Right ventricle myocardium inferior (tissue), 1 donor: ENCODE measurements at places on chromosomes 1 and 21. TPM values are rescaled to one million over a fixed set of nuclear protein-coding genes. Genes with fewer than 3 reads are reported as not detected.
A peak's percentile ranks its signal among the peaks of the same experiment; 100 is the strongest.

DNA sequence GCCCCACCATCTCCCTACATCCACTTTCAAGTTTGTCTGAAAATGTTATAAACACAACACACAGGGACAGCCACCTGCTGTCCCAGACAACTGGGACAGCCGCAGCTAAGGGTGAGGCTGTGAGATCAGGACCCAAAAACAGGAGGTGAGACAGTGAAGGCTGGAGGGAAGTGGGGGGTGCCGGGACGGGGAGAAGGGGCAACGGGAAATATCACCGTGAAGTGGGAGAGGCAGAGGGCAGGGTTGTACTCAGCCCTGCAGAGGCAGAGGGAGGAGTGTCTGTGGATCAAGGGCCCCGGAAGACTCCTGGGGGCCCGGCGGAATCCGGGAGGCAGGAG, 114.4 kb downstream of the CASZ1 start:
- DNase-seq = no peak

- no peak for DNase-seq
Observed at GRCh38 chr21:34812504-34813265, 143.9 kb downstream of the CLIC6 start.

- no peak for DNase-seq
Observed at GRCh38 chr1:215360758-215361157, 206.3 kb upstream of the KCTD3 start.

DNA sequence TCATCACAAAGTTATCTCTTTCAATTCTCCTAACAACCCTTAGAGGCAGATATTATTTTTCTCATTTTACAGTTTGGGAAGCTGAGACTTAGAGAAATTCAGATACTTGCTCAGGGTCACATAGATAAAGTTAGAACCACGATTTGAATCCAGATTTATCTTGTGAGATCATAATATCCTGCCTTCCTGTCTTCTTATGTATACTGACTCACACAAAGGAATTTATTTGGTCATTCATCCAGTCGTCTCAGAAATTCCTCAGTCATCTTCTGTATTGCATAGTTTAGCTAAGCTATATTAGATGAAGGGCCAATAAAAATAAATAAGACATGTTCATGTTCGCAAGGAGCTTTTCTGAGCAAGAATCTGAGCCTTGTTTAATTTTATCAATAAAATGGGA, 35.8 kb upstream of the RUNX1 start:
- DNase-seq = no peak

GRCh38 chr1:7633506-7634245, 137.4 kb upstream of the VAMP3 start:
- DNase-seq = peak; percentile 30

DNA sequence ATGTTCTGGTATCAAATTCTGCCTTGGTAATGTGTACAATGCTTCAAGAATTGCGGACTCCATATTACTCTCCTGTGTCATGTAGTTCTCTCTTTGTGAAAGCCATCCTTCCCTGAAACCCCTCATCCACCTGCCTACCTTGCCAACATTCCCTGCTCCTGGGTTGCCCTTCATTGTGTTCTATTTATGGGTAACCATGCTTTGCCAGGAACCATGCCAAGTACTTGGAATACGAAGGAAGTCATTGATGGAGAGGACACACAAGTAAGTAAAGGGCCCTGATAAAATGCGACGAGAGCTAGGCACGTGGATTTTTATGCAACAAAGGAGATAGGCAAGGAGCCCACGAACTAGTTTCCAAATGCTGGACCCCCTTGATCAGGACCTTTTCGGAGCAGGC, 300.8 kb downstream of the DISC1 start:
- no peak for DNase-seq

GRCh38 chr1:23273450-23274133, 56.3 kb upstream of the HTR1D start:
- DNase-seq = no peak

- DNase-seq = no peak
Observed at GRCh38 chr1:17679856-17680255, 75.3 kb upstream of the ACTL8 start.

DNA sequence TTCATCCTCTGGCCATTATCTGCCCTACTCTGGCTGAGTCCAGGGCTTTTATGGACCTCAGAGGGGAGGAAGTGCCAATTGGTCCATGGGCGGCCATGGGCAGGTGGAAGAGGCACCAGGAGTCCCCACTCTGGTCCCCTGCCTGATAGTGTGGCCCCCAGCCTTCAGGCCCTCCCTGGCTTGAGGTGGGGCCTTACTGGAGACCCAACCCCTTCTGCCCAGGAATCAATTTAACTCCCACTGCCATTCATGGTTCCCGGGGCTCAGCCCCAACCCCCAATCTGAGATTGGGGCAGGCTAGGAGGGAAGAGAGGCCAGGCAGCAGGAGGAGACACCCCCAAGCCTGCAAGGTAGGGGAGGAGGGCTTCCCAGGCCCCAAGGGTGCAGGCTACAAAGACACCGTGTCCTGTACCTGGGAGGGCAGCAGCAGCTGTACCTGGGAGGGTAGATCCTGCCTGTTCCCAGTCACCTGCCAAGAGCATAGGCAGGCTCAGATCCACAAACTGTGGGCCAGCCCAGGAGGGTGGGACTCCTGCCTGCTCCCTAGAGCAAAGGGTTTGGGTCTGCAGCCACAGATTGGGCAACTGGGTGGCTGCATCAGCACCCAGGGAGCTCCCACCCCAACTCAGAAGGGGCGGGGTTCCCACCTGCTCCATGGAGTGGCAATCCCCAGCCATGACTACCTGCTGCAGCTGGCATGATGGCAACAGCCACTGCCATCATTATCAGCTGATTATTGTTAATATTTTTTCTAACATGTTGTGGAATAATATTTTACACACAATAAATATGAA, 1044.1 kb upstream of the B3GALT2 start:
- DNase-seq = no peak

DNA sequence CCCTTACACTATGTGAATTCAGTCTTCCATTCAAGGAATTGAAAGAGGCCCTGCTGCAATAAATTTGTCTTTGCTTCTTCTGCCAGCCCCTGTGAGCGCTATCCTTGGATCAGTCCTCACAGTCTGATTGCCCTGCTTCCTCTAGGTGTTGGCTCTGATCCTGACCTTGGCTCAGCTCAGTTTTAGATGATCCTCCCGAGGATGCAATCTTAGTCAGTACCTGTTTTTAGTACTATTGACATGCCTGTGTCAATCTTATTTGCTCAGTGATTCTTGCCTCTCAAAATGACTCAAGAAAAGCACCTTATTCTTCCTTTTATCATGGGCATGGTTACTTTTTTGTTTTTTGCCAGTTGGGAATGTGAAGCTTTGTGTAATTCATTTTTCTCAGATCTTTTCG, 101.4 kb upstream of the KCNK1 start:
- DNase-seq = no peak

DNA sequence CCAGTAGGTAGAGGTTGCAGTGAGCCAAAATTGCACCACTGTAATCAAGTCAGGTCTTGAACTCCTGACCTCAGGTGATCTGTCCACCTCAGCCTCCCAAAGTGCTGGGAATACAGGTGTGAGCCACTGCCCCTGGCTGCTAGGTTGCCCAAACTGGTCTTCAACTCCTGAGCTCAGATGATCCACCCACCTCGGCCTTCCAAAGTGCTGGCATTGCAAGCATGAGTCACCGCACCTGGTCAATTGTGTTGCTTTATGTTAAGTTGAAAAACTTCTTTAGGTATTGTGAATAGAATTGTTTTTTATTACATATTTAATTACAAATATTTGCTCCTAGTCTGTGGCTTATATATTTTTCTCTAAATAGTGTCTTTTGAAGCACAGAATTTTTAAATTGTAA, 80.5 kb downstream of the PRKAB2 start:
- no peak for DNase-seq

DNA sequence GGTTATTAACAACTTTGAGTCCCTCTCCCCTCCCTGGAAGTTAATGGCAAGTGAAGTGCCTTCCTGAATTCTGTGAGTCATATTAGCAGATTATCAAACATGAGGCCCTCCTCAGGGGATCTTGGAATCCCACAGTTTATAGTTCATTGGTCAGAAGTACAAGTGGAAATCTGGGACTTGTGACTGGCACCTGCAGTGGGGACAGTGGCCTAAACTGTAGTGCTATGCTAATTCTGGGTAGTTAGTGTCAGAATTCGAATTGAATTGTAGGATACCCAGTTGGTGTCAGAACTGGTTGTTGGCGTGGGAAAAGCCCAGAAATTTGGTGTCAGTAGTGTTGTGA, 26.2 kb downstream of the ZYG11B start:
- no peak for DNase-seq

GRCh38 chr1:200182701-200183100, 155.2 kb downstream of the NR5A2 start:
- DNase-seq = no peak

GRCh38 chr1:157700732-157701131, at the start of gene FCRL3:
Gene FCRL3 (minus strand): TSS chr1:157700769. CDS start chr1:157700489, 280 bp downstream.
- DNase-seq = no peak

DNA sequence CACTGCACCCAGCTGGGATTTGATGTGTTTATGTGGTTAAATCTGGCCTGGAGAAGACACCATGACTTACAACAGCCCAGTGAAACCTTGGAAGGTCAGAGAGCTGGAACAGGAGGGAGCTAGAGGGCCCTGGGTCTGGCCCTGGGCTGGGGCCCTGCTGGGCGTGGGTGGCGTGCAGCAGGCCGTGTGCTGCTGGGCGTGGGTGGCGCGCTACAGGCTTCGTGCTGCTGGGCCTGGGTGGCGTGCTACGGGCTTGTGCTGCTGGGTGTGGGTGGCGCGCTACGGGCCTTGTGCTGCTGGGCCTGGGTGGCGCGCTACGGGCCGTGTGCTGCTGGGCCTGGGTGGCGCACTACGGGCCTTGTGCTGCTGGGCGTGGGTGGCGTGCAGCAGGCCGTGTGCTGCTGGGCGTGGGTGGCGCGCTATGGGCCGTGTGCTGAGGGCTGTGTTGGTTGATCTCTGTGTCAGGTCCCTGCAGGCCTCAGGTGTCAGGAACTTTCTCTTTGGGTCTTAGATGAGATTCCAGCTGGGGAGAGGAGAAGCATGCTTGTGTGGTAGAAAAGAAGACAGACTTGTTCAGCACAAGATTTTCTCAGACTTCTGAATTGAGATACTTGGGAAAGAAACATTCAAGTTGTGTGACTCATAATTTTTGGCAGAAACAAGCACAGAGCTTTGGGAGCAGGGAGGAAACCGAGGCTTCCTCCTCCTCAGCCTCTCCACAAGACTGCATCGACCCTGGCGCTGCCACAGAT, 66.0 kb downstream of the COL18A1 start:
- peak; percentile 72 for DNase-seq

- DNase-seq = no peak
Observed at GRCh38 chr1:20327467-20327866, 36.8 kb downstream of the VWA5B1 start.

GRCh38 chr1:55249646-55250398, 34.7 kb upstream of the USP24 start:
- DNase-seq = no peak

GRCh38 chr1:234975941-234976860, 152.4 kb downstream of the TOMM20 start:
- no peak for DNase-seq

GRCh38 chr1:207808322-207808705, 56.5 kb downstream of the CD46 start:
- DNase-seq = no peak

- DNase-seq = no peak
Observed at GRCh38 chr1:186700722-186701121, 20.5 kb upstream of the PTGS2 start.

- DNase-seq = no peak
Observed at GRCh38 chr21:36297938-36298572, 21.9 kb upstream of the MORC3 start.

DNA sequence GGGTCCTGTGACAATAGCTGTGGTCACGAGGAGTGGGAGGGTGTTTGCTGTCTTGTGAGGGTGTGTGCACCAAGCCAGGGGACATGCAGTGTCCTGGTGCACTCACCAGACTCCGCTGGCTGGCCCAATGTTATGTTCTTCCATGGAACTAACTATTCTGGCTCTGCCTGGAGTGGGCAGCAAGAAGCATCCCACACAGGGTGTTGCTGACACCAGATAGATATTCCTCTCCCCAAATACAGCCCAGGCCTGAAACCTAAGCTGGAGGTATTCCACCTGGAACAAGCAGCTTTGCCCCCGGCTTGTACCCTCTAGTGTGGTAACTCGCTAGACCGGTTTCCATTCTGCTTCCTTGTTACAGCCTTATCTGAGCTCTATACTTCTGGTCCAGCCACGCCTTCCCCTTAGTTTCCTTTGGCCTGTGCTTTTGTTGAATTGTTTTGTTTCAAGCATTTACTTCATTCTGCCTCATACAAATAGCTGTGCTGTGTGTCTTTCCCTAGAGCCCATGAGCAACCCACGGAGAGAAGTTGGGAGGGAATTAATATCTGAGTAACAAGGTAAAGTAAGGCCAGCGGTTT, 14.7 kb upstream of the LY9 start:
- DNase-seq = no peak

DNA sequence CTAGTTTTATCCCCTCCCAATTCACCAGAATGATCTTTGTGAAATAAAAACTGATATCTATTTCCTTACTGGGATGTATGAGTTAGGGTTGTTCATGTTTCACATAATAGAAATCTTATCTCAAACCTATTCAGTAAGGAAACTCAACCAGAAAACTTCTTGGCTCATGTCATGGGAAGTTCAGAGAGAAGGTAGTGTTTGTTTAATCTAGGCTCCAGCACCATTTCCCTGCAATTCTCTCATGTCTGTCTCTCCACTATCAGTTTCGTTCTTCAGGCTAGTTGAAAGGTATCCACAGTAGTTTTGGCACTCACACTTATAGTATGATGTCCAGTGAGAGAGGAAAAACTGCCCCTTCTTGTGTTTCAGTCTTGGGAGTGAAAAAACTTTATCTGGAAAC, 34.6 kb upstream of the UHMK1 start:
- DNase-seq = no peak

GRCh38 chr1:154334079-154335024, 9.0 kb downstream of the ATP8B2 start:
- no peak for DNase-seq

DNA sequence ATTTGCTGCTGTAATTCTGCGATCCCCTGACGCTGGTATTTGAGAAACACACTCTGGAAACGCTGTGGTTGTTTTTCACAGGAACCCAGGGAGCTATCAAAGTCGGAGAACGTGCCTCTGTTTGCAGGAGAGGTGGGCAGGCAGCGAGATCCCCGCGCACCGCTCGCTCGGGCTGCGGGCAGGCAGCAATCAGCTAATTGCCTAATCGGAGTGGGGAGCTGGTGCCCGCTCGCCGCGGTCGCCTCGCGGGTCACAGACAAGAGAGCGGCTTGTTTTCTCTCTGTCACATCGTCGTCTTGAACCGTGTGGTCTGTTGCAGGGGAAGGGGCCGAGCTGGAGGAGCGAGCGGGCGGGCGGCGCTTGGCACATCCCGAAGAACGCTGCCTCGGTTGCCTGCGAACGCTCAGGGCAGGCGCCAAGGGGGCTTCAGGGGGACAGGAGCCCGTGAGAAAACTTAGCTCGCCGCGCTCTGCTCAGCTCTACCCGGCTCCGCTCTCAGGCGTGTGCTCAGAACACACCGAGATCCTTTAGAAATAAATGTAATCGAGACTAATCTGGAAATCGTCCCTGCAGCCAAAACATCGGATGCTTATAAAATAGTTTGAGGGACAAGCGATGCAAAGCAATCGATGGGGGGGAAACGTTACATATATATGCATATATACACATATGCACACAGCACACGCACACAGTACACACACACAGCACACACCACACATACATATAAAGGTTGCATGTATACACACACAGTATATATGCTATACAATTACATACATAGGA, 93.6 kb upstream of the SMYD2 start:
- peak; percentile 57 for DNase-seq

- DNase-seq = no peak
Observed at GRCh38 chr1:28208818-28209441, 23.9 kb downstream of the DNAJC8 start.

The HSD3B1 gene
- not detected for total RNA-seq

The BRDT gene
- total RNA-seq = not detected

The MANEAL gene
- 1.2 TPM for total RNA-seq

The KRTAP12-2 gene
- total RNA-seq = not detected

The ETV3L gene
- total RNA-seq = not detected

The ADORA3 gene
- total RNA-seq = 3.8 TPM

The ISG20L2 gene
- 13.1 TPM for total RNA-seq
